SK-MEL-5 (cell line): ENCODE measurements at places on chromosomes 12 and 14.
A peak's percentile ranks its signal among the peaks of the same experiment; 100 is the strongest.

GRCh38 chr12:29706311-29706710 is 77.4 kb downstream of the TMTC1 start:
- DNase-seq: no peak

GRCh38 chr12:12007001-12007712 is 63.6 kb upstream of the BCL2L14 start:
- no peak for DNase-seq

GRCh38 chr12:111439657-111440151 is 34.0 kb downstream of the SH2B3 start:
- DNase-seq: no peak

- DNase-seq: no peak
Measured at GRCh38 chr12:67326637-67327036, 57.5 kb downstream of the CAND1 start.

GRCh38 chr12:129911428-129912049 is 7.7 kb upstream of the TMEM132D start:
- DNase-seq: peak; percentile 63

DNA sequence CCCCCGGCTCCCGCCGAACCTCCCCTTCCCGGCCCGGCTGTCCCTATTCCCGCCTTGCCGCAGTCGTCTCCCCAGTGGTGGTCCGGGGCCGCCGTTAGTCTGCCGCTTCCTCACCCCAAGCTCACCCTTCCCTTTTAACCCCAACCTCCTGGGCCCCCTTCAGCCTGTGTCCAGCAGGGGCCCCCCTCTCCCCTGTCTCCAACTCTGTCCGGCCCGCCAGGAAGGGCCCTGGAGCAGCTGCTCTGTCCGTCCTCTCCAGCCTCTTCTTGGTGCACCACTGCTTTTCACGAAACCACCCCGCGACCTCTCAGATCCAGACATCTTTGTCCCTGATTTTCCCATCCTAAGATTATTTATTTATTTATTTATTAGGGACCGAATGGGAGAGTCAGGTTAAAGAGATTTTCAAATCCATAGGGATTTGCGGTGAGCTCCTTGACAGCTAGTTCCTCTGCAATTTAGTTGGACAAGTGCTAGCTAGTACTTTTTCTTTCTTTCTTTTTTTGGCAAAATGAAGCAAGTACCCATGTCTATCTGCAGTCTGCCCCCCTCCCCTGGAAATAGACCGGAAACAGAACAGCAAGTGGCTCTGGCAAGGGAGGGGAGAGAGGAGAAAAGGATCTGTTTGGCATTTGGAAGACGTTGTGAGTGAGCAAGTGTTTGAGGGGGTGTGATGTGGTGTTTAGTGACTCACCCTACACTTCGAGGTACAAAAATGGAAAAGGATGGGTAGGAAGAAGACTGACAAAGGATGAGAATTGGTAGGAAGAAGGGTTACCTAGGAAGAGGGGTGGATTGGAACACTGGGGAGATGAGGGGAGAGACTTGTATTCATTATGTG is 632 bp downstream of the UBR7 start:
- DNase-seq: peak; percentile 60
